ENCODE measurements at places on chromosomes 5 and 9.
A peak's percentile ranks its signal among the peaks of the same experiment; 100 is the strongest.

GRCh38 chr9:137876781-137877386 lies 698 bp upstream of the CACNA1B start:
- DNase-seq: no peak

GRCh38 chr9:93143830-93144530 lies 9.9 kb upstream of the NINJ1 start:
- DNase-seq: no peak

DNA sequence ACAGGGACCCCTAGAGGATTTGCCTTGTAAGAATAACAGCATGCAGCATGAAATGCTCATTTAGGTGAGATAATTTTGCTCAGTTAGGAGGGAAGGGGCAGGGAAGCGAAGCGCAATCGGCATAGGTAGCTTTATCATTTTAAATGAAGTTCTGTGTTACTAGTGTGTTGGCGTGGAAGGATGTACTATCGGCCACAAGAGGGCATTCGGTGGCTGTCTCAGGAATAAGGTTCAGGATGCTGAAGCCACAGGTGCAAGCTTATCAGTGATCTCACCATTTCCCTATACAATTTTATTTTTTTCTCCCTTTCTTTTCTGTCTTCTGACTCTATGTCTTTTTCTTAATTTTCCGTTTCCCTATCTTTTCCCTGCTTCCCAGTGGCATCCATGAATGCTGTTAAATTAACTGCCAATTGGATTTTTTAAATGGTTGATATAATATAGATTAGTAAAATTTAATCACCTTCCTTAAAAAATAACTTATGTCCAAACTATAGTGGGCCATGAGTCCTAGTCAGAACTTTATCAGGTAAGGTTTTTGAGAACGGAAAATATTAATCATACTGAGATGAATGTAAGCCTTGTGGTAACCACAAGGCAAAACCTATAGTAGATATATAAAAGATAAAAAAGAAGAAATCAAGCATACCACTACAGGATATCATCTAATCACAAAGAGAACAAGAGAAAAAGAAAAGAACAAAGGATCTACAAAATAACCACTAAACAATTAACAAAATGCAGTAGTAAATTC lies 1.2 kb upstream of the INSL6 start:
- DNase-seq: peak; percentile 42

GRCh38 chr9:34599546-34599945 lies 10.0 kb upstream of the CNTFR start:
- no peak for DNase-seq

- peak; percentile 4 for DNase-seq
Measured at GRCh38 chr9:22682961-22683699, 236.5 kb downstream of the DMRTA1 start.

- no peak for DNase-seq
Measured at GRCh38 chr9:131252120-131252519, 24.2 kb downstream of the FAM78A start.

Data from T-helper 2 cell treated with Interferon-gamma antibody and Interleukin-4, amounts not matched to agents 5 μg/mL and 100 μg/mL, for 36 hours (primary cell).